ENCODE measurements at places on chromosomes 11 and 22. TPM values are rescaled to one million over a fixed set of nuclear protein-coding genes. Genes with fewer than 3 reads are reported as not detected.

Gene RIC3
- total RNA-seq: 57.6 TPM

Gene RAG2
- not detected for total RNA-seq

Gene OR8G1
- total RNA-seq: not detected

Gene PRR33
- total RNA-seq: not detected

Gene MAJIN
- 0.50 TPM for total RNA-seq

Gene TSGA10IP
- total RNA-seq: not detected

Gene MISFA
- not detected for total RNA-seq

Gene HEPHL1
- total RNA-seq: not detected

Gene POTEH
- not detected for total RNA-seq

Gene SAC3D1
- total RNA-seq: 0.49 TPM

Gene UQCR10
- total RNA-seq: 20.3 TPM

Gene HBE1
- not detected for total RNA-seq

Gene RDX
- total RNA-seq: 11.4 TPM

Gene NAALAD2
- not detected for total RNA-seq

Gene TSSK2
- total RNA-seq: not detected

Gene CCDC116
- total RNA-seq: 0.14 TPM

Gene SAA2
- total RNA-seq: 0.25 TPM

Gene SIK2
- total RNA-seq: 3.6 TPM

Gene CUL5
- 67.6 TPM for total RNA-seq

Gene CRYBB2
- not detected for total RNA-seq

Gene OR9G1
- not detected for total RNA-seq

Gene CNIH2
- 6.2 TPM for total RNA-seq

Gene KCNQ1OT1
- 0.22 TPM for total RNA-seq

Gene ANO3
- total RNA-seq: not detected

Gene SULT4A1
- not detected for total RNA-seq

Gene PHOX2A
- not detected for total RNA-seq

Gene CRYAB
- total RNA-seq: not detected

Gene KCNA4
- total RNA-seq: not detected

Gene PGA4
- not detected for total RNA-seq

Gene SERPING1
- not detected for total RNA-seq
